ENCODE measurements at places on chromosomes 11 and 22.
A peak's percentile ranks its signal among the peaks of the same experiment; 100 is the strongest.

- no peak for DNase-seq
Observed at GRCh38 chr11:114713756-114714155, 35.4 kb downstream of the NXPE2 start.

GRCh38 chr11:60946601-60947264, 5.2 kb downstream of the SLC15A3 start:
- DNase-seq: no peak

- DNase-seq: no peak
Observed at GRCh38 chr11:35677904-35678303, 15.3 kb downstream of the TRIM44 start.

- no peak for DNase-seq
Observed at GRCh38 chr11:68610452-68611116, 73.8 kb upstream of the GAL start.

DNA sequence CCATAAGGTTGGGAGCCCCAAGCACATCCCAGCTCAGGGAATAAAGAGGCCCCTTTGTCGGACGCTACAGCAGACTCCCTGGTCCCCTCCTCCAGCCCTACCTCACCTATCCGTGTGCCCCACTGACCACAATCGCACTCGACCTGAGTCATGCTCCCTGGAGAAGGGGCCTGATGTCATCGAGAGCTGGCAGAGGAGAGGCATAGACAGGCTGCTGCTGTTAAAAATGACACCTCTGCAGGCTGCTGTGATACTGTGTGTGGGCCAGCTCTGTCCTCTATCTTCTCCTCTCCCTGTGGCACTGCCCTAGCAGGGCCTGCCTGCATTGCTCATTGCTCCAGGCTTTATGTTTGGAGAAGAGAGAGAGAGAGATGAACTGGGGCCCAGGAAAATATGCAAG, 123.4 kb upstream of the SYT13 start:
- no peak for DNase-seq

GRCh38 chr11:82942376-82942775, 40.8 kb downstream of the DDIAS start:
- no peak for DNase-seq

DNA sequence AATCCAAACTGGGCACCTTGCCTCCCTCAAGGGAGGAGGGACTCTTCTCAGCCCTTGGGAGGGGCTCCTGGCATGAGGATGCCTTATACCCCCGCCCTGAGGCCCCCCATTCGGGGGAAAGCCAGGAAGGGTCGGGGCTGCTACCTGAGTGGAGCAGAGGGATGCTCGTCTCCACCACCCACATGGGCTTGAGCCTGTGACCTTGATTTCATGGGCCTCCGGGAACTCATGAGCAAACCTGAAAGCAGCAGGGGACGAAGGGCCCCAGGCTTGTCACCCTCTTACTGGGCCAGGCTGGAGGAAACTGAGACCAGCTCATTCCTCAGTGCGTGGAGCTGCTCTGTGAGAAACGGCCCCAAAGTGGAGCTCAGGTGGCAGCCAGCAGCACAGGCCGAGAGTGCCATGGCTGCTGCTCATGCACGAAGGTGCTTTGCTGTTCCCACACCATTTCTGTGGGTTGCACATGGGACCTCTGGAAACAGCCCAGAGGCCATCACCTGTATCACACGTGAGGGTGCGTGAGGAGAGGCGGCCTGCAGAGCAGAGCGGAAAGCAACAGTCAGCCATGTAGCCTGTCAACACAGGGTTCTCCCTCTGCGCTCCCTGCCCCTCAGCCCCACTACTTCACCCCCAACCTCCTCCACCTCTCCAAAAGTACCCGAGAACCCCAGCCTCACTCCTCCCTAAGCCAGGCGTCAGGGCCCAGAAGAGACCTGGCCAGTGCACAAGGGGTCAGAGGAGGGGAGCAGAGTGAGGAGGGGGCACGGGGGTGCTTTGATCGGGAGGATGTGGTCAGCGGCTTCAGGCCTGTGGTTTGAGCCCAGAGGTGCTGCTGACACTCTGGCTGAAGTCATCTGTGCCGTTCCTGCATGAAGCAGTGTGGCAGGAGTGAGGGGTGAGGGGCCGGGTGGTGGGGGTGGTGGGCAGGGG, 14.1 kb upstream of the IL2RB start:
- DNase-seq: no peak

GRCh38 chr11:125082611-125083311, 19.7 kb downstream of the SLC37A2 start:
- no peak for DNase-seq

DNA sequence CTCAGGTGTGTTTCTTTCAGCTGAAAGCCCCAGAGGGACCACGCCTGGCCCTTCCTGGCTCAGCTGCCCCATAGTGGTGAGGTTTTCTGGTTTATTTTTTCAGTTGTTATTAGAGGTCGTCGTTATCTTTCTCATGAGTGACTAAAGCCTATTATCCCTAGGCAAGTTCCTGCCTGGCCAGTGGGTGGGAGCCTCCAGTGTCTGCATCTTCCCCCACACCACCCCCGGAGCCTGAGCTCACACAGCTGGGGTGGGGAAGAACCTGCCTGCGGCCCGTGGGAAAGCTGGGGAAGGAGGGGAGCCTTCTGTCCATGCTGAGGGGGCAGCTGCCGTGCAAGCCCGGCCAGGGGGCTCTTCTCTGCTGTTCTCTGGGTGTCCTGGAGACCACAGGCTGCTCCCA, 24.3 kb upstream of the PPFIA1 start:
- no peak for DNase-seq

- no peak for DNase-seq
Observed at GRCh38 chr11:74418509-74418895, 20.3 kb upstream of the PGM2L1 start.

GRCh38 chr11:1335811-1336761, 26.7 kb upstream of the TOLLIP start:
- no peak for DNase-seq

DNA sequence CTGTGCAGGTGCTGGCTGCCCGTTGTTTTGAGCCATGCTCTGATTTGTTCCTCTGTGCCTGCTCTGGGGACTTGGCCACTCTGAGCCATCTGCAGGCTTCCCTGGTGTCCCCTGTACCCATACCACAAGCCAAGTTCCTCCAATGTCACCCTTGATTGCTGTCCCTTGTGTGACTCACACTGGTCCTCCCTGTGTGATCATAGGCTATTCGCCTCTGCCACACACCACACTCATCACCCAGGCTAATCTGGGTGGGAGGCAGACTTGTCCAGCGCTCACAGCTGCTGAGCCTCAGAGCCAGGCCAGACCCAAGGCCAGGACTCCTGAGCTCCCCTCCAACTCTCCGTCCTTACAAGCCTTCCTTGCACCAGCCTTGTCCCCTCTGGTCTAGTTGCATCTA, 31.7 kb downstream of the IGF2 start:
- DNase-seq: no peak

- DNase-seq: no peak
Observed at GRCh38 chr11:61635304-61635703, 44.9 kb upstream of the DAGLA start.

- no peak for DNase-seq
Observed at GRCh38 chr22:17749605-17750395, 24.5 kb downstream of the BID start.

DNA sequence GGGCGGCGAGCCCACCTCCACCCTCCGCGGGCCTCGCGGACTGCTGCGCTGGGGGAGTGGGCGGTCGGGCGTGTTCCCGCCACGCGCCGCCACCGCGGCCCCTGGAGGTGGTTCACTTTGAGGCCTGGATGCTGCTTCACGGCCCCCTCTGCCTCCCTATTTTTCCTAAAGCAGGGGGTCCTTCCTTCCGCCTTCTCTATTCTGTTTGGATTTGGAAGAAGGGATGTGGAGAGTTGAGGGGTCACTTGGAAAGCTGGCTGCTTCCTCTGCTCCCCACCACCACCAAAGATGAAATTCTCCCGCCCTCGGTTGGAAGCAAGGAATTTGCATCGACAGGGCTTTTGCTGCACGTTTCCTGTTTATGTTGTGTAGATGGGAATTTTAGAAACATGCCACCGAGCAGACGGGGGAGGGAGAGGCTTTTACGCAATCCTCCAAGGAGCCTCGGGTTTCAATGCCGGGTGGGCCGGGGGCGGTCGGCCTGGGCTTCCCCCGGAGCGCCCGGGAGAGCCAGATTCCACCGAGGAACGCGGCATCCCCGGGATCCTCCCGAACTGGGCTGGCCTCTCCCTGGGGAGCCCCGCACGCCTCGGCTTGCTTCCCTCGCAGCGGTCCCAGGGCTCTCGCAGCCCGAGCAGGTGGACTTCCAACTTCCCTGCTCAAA, 403 bp upstream of the SBF2 start:
- peak; percentile 45 for DNase-seq

DNA sequence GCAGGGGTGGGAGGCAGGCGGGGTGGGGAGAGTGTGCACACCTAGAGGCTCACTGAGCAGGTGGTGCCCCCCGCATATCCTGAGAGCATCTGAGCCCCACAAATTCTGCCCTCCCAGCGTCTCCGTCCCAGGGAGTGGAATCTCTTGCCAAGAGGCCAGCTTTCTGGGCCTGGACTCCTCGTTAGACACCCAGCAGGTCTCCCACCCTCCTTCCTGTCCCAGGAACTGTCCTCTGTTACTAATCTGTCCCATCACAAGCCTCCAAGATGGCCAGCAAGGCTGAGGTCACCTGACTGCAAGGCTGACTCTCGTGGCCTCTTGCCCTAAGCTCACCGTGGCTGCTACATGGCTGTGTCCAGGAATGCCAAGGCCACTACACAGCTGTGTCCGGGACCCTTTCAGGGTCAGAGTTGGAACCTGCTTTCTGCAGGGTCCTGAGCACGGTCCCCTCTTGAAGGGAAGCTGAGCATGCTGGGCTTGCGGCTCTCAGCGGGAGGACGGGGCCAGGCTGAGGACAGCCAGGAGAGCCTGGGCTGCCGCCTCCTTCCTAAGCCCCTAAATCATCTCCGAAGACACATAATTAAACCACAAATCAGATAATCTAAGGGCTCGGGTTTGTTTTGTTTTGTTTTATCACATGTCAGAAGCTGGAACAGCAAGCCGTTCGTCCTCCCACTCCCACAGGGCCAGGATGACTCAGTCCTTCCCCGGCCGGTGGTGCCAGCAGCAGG, 1327.3 kb downstream of the TBC1D22A start:
- peak; percentile 22 for DNase-seq

GRCh38 chr11:123429336-123429735, 733 bp upstream of the GRAMD1B start:
- no peak for DNase-seq

- DNase-seq: no peak
Observed at GRCh38 chr22:44578516-44579230, 80.6 kb upstream of the RTL6 start.

Measured in SK-N-DZ (cell line).